ENCODE measurements at places on chromosomes 2 and 18.

- DNase-seq: peak; percentile 87
Measured at GRCh38 chr2:218257390-218257981, 3.3 kb upstream of the GPBAR1 start.

- no peak for DNase-seq
Measured at GRCh38 chr2:5868931-5869330, 176.7 kb downstream of the SOX11 start.

- no peak for DNase-seq
Measured at GRCh38 chr2:96584017-96584416, 47.5 kb downstream of the ARID5A start.

GRCh38 chr18:43627848-43628530 is 350.7 kb upstream of the SYT4 start:
- no peak for DNase-seq

GRCh38 chr18:52391810-52392559 is 52.0 kb downstream of the DCC start:
- no peak for DNase-seq

DNA sequence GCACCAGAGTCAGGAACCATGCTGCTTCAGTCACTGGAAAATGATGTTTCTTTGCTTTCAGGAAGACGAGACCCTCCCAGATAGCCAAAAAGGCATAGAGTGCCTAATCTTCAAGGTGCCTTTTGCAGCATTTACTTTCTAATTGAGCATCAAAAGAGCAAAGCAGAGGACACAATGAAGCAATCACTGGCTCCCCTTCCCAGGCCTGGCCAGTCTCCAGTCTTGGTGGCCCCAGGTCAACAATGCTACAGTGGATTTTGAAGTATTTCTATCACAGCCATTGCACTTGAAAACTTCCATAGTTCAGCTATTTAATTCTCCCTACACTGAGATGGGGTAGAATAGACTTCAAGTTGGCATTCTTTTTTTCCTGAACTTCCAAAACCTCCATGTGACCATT is 15.4 kb downstream of the ZBTB7C start:
- DNase-seq: no peak

- no peak for DNase-seq
Measured at GRCh38 chr2:8631465-8632005, 50.3 kb upstream of the ID2 start.

- DNase-seq: no peak
Measured at GRCh38 chr18:76434452-76434851, 60.6 kb downstream of the ZNF516 start.

- no peak for DNase-seq
Measured at GRCh38 chr2:219054956-219055903, 5.5 kb downstream of the IHH start.

GRCh38 chr2:239308661-239309397 is 92.0 kb downstream of the HDAC4 start:
- DNase-seq: no peak

DNA sequence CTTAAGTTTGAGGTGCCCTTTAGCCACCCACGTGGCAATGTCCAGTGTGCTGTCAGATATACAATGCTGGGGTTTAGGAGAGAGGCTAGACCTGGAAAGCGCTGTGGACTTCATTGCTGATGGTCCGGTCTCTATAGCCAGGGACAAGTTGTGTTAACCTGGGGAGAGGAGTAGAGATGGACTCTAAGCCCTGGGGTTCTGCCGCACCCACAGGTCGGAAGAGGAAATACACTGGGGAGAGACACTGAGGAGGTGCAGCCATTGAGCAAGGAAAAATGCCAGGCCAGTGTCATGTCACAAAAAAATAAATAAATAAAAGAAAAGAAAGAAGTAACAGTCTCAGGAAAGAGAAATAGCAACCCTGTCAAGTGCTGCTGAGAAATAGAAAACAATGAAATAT is 106.9 kb upstream of the CBLN2 start:
- DNase-seq: no peak

GRCh38 chr18:66616523-66616983 is 12.7 kb upstream of the CDH19 start:
- no peak for DNase-seq

- peak; percentile 73 for DNase-seq
Measured at GRCh38 chr2:233404222-233404621, 49.9 kb downstream of the DGKD start.

GRCh38 chr2:215361876-215362561 is 50.2 kb downstream of the ATIC start:
- DNase-seq: no peak

- DNase-seq: peak; percentile 43
Measured at GRCh38 chr18:59950215-59950944, 50.6 kb downstream of the PMAIP1 start.

DNA sequence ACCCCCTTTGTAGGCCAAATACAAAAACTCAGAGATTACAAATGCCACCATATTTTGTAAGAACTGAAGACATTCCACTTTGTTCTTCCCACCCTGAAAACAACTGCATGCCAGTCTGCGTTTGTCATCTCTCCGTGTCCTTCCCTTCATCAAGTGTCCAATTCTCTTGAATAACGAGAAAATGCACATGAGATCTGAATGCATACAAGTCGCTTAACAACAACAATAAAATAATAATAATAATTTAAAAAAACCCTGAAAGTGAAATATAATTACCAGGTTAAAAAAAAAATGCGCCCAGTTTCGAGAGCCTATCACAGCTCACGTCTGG is 2.0 kb upstream of the SETBP1 start:
- DNase-seq: no peak

DNA sequence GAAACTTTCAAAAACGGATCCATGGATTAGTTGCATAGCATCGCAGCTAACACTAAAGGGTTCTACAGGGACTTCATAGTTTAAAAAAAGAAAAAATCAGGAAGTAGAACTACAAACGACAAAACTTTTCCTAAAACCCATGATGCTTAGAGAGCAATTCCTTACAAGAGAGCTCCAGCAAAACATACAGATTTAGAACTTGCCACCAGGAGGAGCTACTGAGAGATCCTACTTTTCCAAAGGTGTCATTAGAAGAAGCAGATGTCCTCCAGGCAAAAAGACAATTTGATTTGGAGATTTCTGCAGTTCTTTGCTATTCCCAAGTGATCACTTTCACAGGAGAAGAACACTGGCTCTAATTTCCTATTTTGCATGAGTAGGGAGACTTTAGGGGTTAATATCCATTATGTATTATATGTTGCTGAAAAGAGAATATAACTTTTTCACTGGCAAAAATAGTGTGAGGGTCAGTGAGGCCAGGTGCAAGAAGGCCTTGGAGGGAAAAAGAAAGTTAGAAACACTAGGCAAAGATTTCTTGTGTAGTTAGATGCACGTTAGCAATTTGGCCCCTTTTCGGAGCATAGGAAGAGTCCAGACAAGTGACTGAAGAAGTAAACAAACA is 436.2 kb downstream of the SUCLG1 start:
- DNase-seq: no peak

DNA sequence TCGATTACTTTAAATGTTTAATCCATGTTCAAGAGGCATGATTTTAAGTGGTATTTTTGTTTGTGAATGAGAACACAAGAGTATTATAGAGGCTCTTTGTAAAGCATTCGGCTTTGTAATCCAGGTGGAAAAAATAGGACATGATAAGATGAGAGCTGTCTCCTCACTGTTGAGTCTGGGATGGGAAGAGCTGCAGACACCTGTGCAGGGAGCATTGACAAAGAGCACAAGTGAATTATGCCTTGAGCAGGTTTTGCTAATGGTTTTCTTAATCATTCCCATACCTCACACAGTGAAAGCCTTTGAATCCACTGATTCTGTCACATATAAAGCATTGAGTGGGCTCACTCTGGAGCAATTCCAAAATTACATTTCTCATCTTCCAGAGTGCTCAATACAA is 9.6 kb downstream of the COL6A3 start:
- DNase-seq: no peak

GRCh38 chr2:135615404-135615803 is 84.1 kb downstream of the R3HDM1 start:
- no peak for DNase-seq

- no peak for DNase-seq
Measured at GRCh38 chr2:149291881-149292280, 38.5 kb upstream of the LYPD6 start.

GRCh38 chr2:126912201-126912600 is 13.5 kb downstream of the TEX51 start:
- no peak for DNase-seq

- no peak for DNase-seq
Measured at GRCh38 chr2:180001726-180002125, 5.4 kb downstream of the CWC22 start.

DNA sequence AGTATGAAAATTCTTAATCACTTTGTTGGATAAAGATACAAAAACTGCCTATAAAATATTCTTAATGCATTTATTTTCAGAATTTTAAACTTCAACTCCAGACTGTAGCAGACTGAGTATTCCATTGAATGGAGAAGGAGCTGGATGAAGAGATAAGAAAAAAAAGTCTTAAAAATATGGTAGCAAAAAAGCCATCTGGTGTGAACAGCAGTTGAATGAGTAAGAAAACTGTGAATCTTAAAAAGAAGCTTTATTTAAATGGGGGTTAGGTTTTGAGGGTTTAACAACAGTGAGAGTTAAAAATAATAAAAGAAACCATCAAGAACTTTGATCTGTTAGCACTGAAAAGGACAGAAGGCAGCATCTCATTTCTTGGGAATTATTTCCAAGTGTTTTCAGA is 91.5 kb downstream of the KCNH7 start:
- no peak for DNase-seq

DNA sequence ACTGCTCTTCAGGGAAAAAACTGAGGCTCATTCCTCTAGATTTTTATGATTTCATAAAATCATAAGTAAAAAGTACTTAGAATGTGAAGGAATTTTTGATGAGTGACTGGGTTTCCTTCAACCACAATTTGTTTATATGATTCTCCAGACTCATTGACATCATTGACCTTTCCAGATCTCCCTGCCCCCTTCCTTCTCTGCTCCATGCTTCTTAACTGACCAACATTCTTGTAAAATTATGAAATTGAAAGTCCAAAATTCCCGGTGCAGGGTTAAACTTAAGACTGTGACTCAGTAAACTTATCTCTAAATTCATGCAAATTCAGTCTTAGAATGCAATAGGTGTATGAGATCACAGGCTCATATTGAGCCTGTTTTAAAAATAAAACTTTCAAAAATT is 648.9 kb downstream of the TDRD15 start:
- no peak for DNase-seq

- no peak for DNase-seq
Measured at GRCh38 chr18:60698901-60699300, 326.3 kb upstream of the MC4R start.

DNA sequence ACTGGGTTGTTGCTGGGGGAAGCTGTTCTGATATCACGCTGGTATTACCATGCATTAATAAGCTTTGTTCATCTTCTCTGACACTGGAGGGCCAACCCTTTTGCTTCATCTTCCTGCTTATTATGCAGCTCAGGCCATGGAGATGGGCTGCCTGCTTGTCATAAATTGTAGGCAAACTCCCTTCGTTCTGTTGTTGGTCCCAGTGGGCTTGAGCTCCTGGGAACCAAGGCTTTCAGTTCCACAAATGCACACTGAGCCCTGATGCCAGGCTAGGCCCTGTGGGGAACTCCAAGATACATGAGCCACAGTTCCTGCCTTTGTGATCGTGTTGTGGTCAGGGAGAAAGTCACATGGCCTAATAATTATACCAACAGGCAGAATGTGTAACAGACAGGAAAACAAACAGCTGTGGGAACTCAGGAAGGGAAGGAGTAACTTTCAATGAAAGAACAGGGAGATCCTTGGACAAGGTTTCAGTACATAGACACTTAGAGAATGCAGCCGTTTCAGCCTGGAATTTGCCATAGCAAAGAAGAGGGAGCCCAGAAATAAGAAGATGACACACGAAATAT is 49.0 kb upstream of the BCL2L11 start:
- DNase-seq: no peak

- no peak for DNase-seq
Measured at GRCh38 chr2:23042216-23042906, 342.6 kb upstream of the KLHL29 start.

DNA sequence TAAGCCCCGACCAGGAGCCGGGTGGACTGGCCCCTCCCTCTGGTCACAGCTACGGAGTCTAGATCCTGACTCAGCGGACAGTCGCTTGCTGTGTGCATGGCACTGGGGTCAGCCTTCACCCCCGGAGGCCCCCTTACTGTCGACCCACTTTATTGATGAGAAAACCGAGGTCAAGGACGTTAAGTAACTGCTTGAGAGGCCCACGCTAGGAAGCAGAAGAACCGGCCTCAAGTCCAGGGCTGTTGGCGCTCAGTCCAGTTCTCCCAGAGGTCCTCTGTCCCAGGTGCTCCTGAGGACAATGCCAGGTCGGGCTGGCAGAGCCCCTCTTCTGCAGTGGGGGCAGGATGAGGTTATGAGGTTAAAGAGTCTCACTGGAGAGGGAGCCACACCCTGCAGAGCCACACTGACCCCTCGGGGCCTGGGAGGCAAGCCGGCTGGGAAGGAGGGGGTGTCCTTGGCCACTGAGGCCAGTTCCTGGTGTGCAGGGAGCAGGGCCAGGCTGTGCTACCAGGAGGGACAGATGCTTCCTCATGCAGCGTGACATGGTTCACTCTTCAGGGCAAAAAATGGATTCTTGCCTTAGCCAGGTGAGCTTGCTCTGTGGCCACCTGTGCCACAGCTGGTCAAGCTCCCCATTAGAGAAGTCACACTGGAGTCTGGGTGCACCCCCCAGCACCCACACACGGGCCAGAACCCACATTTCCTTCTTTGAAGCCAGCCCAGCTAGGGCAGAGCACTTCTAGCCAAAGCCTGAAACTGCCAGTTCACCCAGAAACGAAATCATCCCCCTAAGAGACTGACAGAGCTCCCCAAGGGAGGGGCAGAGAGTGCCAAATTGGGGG is 47.3 kb upstream of the HPCAL1 start:
- DNase-seq: no peak
